Calu3 (cell line): ENCODE measurements at places on chromosomes 2 and 18. TPM values are rescaled to one million over a fixed set of nuclear protein-coding genes. Genes with fewer than 3 reads are reported as not detected.
A peak's percentile ranks its signal among the peaks of the same experiment; 100 is the strongest.

Gene CHN1
- 1.3 and 2.4 TPM in 2 replicates for total RNA-seq

Gene ARHGEF4
- 5.9 and 8.8 TPM in 2 replicates for total RNA-seq

Gene GEN1
- 29.6 and 34.8 TPM in 2 replicates for total RNA-seq

Gene TUBB8B
- 0.32 and 0.35 TPM in 2 replicates for total RNA-seq

Gene LIPG
- total RNA-seq = 36.6 and 44.0 TPM in 2 replicates

Gene OTOS
- not detected in 2 replicates for total RNA-seq

Gene IL1R2
- 0.34 TPM in 1 of 2 replicates, not detected in the other for total RNA-seq

- no peak for DNase-seq
- H3K27ac ChIP-seq = no peak overlapping the region
- H3K36me3 ChIP-seq = no peaks in the 10 kb centered on the region
- no peak overlapping the region for H3K4me3 ChIP-seq
- peaks cover 8% of the 10 kb centered on the region for H3K4me1 ChIP-seq
- H3K27me3 ChIP-seq = no peaks in the 10 kb centered on the region
Measured at GRCh38 chr2:236955521-236956030, 130.1 kb upstream of the COPS8 start.

DNA sequence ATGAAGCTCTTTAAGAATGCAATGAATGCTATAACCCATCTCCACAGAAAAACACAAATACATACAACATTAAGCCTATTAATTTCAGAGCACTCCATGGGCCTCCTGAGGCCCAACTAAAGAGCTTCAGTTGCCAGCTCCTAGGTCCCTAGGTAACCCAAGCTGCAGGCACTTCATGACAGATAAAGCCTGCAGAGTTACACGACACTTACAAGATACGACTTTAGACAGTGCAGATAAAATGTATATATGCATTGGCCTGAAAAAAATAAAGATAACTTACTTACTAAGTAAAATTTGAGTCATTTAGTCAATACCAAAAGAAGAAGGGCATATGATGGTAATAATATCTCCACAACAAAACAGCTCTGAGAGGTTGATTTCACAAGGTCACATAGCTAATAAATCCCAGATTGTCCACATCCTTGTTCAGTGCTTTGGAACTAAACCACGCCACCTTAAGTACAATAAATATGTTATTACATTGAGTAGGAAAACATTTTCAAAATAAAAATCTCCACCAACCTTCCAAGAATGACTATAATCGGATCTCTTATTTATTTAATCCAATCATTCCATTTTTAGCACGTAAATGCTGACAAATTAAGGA lies 3.4 kb downstream of the MAP4K3 start:
- H3K27ac ChIP-seq = no peak overlapping the region
- H3K4me3 ChIP-seq = no peak overlapping the region

DNA sequence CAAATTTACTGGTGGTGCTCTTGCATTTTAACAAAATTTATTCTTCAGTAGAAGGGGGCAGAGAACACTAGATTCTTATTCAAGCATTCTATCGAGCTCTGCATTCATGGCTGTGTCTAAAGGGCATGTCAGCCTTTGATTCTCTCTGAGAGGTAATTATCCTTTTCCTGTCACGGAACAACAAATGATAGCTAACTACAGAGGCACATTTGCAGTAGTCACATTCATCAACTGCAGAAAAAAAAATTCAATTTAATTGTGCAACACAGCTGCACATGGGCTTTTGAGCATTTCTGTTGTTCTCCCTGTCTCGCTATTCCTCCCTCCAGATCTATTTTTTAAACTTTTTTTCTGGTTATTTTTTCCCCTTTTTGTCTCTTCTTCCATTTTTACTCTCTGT lies 13.0 kb upstream of the DLX1 start:
- H3K27ac ChIP-seq = no peak overlapping the region
- no peaks in the 10 kb centered on the region for H3K27me3 ChIP-seq
- H3K36me3 ChIP-seq = no peaks in the 10 kb centered on the region
- H3K4me1 ChIP-seq = no peaks in the 10 kb centered on the region
- no peak for DNase-seq

DNA sequence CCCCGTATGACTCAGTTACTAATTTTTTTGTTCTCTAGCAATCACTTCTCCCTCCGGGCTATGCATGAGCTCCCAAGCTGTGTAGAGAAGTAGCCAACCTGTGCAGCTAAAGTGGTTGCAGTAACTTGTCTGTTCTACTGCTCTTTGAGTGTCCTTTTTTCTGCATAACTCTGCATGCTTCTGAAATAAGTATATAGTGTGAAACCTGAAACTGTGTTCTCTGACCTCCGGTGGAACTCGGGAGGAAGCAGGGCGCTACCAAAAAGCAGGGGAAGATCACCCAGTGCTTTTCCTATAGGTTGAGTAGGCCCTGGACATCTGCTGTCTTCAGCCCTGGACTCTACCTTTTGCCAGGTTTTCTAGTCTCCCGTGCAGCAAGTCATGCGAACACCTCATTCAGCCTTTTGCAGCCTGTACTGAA lies 47.8 kb downstream of the PHLPP1 start:
- no peaks in the 10 kb centered on the region for H3K27me3 ChIP-seq
- no peak for DNase-seq
- H3K36me3 ChIP-seq = peaks cover 6% of the 10 kb centered on the region

- DNase-seq = no peak
- no peak overlapping the region for H3K27ac ChIP-seq
- H3K27me3 ChIP-seq = peaks cover 24% of the 10 kb centered on the region
- H3K4me1 ChIP-seq = no peaks in the 10 kb centered on the region
Measured at GRCh38 chr2:230602562-230603230, 109.9 kb upstream of the CAB39 start.

- DNase-seq = peak; percentile 17
- peaks cover 70% of the 10 kb centered on the region for H3K4me1 ChIP-seq
- no peak overlapping the region for H3K4me3 ChIP-seq
- H3K36me3 ChIP-seq = peaks cover 16% of the 10 kb centered on the region
- H3K27me3 ChIP-seq = no peaks in the 10 kb centered on the region
- peak overlapping the region; percentile 77 for H3K27ac ChIP-seq
Measured at GRCh38 chr2:19541884-19542283, 183.5 kb upstream of the OSR1 start.

GRCh38 chr2:41621563-41621962 lies 426.3 kb upstream of the PKDCC start:
- H3K4me1 ChIP-seq = no peaks in the 10 kb centered on the region
- H3K36me3 ChIP-seq = no peaks in the 10 kb centered on the region
- peaks cover 47% of the 10 kb centered on the region for H3K27me3 ChIP-seq
- H3K4me3 ChIP-seq = no peak overlapping the region
- no peak overlapping the region for H3K27ac ChIP-seq

GRCh38 chr2:234606896-234607295 lies 110.0 kb upstream of the ARL4C start:
- no peak for DNase-seq
- H3K4me3 ChIP-seq = no peak overlapping the region
- H3K27ac ChIP-seq = no peak overlapping the region
- no peaks in the 10 kb centered on the region for H3K36me3 ChIP-seq
- peaks cover 68% of the 10 kb centered on the region for H3K27me3 ChIP-seq
- H3K4me1 ChIP-seq = no peaks in the 10 kb centered on the region

- no peaks in the 10 kb centered on the region for H3K4me1 ChIP-seq
- no peaks in the 10 kb centered on the region for H3K36me3 ChIP-seq
- H3K27ac ChIP-seq = no peak overlapping the region
- H3K4me3 ChIP-seq = no peak overlapping the region
- DNase-seq = no peak
Measured at GRCh38 chr2:209348433-209348832, 75.4 kb upstream of the MAP2 start.

DNA sequence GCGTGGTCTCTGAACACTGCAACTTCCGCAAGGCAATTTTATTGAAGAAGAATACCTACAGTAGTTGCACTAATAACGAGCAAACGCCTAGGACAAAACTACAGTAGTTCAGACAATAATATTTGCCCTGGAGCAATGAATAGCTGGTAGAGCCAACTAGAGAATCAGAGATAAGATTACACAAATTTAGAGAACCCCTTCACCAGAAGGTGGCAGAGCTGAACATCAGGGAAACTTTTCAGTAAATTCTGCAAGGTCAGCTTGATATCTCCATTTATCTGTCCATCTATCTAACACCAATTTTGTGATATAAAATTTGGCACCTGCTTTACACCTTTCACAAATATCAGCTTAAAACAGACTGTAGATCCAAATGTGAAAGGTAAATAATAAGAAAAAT lies 43.8 kb downstream of the CDH19 start:
- H3K27ac ChIP-seq = peak overlapping the region; percentile 50
- peak; percentile 61 for DNase-seq
- H3K36me3 ChIP-seq = no peaks in the 10 kb centered on the region
- H3K4me3 ChIP-seq = no peak overlapping the region
- H3K27me3 ChIP-seq = no peaks in the 10 kb centered on the region

- H3K27ac ChIP-seq = no peak overlapping the region
- DNase-seq = no peak
- no peaks in the 10 kb centered on the region for H3K36me3 ChIP-seq
- no peak overlapping the region for H3K4me3 ChIP-seq
Measured at GRCh38 chr18:48173557-48173956, 235.6 kb downstream of the ZBTB7C start.

DNA sequence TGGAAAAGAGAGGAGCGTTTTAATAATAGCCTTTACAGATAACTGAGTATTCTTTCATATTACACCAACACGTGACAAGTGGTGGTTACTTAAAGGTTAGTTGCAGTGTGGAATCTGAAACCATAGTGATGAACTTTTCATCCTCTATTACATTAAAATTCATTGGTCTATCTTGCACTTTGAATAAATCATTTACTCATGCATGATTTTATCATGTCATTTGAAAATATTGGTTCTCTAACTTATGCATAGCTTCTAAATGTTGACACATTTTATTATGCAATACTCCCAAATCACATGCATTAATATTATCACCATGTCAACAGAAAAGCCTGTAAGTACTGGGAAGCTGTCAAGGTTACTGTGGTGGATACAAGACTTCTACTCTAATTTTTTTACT lies 1432.2 kb downstream of the LRP1B start:
- DNase-seq = no peak
- peaks cover 10% of the 10 kb centered on the region for H3K4me1 ChIP-seq
- H3K4me3 ChIP-seq = no peak overlapping the region
- peaks cover 4% of the 10 kb centered on the region for H3K36me3 ChIP-seq
- no peak overlapping the region for H3K27ac ChIP-seq
- H3K27me3 ChIP-seq = no peaks in the 10 kb centered on the region

GRCh38 chr2:157603198-157603597 lies 25.5 kb downstream of the ACVR1C start:
- H3K27ac ChIP-seq = no peak overlapping the region
- H3K27me3 ChIP-seq = peaks cover 20% of the 10 kb centered on the region
- DNase-seq = no peak
- H3K4me1 ChIP-seq = no peaks in the 10 kb centered on the region
- H3K36me3 ChIP-seq = no peaks in the 10 kb centered on the region

GRCh38 chr2:115163572-115163971 lies 721.1 kb downstream of the DPP10 start:
- no peaks in the 10 kb centered on the region for H3K4me1 ChIP-seq
- H3K27me3 ChIP-seq = peaks cover 29% of the 10 kb centered on the region
- H3K4me3 ChIP-seq = no peak overlapping the region
- H3K36me3 ChIP-seq = no peaks in the 10 kb centered on the region
- H3K27ac ChIP-seq = no peak overlapping the region

DNA sequence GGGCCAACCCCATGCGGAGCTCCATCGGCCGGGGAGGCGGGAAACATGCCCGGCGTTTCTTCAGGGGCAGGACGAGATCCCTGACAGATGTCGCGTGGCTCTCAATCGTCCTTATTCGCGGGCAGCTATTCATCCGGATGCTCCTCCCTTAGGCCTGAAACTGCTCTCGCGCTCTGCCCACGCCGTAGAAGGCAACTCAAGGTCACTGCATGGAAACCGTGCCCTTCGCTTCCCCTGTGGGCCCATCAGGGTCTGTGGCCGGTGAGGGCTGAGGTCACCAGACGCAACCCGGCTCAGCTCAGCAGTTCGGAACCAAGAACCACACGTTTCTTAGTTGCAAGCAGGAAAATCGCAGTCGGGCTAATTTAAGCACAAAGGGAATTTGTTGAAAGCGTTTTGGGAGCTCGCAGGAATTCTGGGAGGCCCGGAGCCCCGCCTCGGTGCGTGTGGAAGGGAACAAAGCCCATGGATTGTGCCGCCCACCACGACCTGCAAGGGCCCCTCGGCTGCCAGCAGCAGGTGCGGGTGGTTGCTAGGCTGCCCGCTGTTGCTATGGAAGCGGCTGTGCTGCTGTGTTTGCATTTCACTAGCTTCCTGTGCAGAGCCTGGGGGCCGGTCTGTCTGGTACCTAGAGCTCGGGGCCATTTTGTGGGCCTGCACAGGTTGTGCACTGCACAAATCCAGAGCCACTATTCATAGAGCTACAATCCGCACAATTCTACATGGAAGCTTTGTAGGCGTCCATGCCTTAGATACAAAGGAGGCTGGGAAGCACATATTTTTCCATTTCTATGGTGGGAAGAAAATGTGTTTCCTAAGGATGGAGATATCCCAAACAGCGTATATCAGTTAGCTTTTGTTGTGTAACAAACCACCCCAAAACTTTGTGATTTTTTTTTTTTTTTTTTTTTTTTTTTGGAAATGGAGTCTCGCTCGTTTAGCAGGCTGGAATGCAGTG lies 6.0 kb upstream of the ALLC start:
- peak overlapping the region; percentile 57 for H3K4me3 ChIP-seq
- peak; percentile 61 for DNase-seq
- H3K27me3 ChIP-seq = peaks cover 49% of the 10 kb centered on the region
- H3K36me3 ChIP-seq = peaks cover 11% of the 10 kb centered on the region
- peaks cover 15% of the 10 kb centered on the region for H3K4me1 ChIP-seq
- H3K27ac ChIP-seq = no peak overlapping the region

- H3K27me3 ChIP-seq = no peaks in the 10 kb centered on the region
- DNase-seq = no peak
- H3K4me1 ChIP-seq = peaks cover 22% of the 10 kb centered on the region
- H3K27ac ChIP-seq = no peak overlapping the region
Measured at GRCh38 chr2:121662656-121663055, 13.4 kb upstream of the CLASP1 start.

- DNase-seq = no peak
- H3K4me1 ChIP-seq = no peaks in the 10 kb centered on the region
Measured at GRCh38 chr18:79510046-79510685, 114.4 kb downstream of the NFATC1 start.

DNA sequence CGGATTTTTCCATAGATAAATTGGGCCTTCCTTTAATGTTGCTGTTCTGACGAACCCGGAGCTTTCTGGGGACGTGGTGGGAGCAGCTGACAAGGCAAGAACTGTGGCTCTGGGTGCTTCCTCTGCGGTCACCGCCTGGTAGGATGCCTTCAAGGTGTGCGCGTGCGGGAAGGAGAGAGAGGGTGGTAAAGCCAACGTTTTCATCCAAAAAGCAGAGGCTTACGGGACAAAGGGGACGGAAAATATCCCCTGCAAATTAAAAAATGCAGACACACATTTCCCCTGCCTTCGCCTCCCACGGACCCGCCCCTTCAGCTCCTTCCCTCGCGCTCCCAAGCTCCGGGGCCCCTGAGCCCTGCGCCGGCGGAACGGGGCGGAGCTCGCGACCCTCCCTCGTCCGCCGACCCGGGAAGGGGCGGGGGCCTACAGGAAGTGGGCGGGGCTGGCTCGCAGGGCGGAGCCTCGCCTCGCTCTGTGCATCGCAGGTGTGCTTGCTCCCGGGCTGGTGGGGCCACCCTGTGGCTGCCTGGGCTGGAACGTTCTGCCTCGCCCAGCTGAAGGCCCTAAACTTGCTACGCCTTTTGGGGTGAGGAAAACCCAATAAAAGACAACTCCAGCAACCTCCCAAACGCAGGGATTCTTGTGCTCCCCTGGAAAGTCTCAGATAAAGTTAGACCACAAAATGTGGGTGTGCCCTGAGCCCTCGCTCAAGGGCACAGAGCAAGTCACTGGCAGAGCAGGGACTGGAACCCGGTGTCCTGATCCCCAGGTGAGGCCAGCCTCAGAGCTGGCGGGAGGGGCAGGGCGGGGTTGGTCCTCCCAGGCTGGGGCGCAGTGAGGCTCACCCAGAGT lies 25.4 kb upstream of the SLC66A3 start:
- no peak overlapping the region for H3K27ac ChIP-seq
- DNase-seq = peak; percentile 84
- peaks cover 35% of the 10 kb centered on the region for H3K27me3 ChIP-seq
- H3K4me3 ChIP-seq = peak overlapping the region; percentile 21
- peaks cover 9% of the 10 kb centered on the region for H3K36me3 ChIP-seq
